ENCODE measurements at places on chromosomes 2 and 18.

GRCh38 chr2:238231251-238231793, 8.5 kb downstream of the HES6 start:
- DNase-seq = peak; percentile 33

GRCh38 chr18:57982372-57983021, 61.5 kb upstream of the NEDD4L start:
- no peak for DNase-seq

DNA sequence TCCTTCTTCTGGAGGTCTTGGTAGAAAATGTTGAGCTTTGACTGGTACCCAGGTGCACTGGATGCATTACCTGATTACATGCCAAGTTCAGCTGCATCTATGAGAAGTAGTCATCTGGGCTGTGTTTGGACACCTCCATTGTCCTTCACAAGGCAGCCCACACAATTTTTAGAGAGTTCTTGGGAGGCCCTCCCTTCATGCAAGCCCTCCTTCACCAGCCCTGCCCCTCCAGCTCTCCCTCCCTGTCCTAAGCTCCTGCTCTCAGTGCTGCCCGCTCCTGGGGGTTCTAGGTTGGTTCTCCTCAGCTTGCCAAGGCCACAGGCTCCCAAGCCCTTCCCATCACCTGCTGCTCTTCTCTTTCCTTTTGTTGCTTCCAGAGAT, 148.7 kb downstream of the DYSF start:
- DNase-seq = no peak

GRCh38 chr2:139403948-139404347, 623.8 kb upstream of the NXPH2 start:
- no peak for DNase-seq

DNA sequence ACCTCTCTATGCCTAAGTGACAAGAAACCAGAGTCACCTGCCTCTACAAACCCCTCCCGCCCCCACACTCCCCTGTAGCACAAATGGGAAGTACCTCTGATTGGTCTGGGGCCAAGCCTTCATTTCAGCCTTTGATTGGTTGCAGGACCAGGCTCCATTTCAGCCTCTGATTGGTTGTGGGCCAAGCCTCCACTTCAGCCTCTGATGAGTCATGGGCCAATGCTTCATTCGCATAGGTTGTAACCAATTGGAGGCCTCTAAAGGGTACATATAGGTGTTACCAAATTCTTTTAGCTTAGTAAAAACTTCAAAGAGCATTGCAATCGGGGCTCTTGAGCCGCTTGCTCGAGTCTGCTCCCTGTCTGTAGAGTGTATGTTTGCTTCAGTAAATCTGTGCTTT, 25.0 kb downstream of the CCDC102B start:
- DNase-seq = no peak

DNA sequence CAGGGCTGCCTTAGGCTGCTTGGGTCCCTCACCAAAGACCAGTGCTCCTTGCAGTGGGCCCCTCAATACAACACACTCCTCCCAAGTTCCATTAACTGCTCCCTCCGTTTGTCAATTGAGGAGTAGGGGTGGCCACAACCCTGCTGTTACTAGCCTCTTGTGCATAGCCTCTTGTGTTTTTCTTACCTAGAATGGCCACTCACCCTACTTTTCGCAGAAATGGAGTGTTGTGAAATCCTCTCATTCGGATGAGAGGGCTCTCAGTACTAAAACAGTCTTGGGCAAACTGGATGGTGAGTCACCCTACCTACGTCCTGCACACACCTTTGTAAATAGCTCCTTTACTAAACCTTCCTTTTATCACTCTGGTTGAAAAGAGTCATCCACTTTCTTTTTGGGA, 253.9 kb downstream of the OSR1 start:
- DNase-seq = no peak

- no peak for DNase-seq
These were observed 97.9 kb downstream of the ACKR3 start for GRCh38 chr2:236667526-236667925.

DNA sequence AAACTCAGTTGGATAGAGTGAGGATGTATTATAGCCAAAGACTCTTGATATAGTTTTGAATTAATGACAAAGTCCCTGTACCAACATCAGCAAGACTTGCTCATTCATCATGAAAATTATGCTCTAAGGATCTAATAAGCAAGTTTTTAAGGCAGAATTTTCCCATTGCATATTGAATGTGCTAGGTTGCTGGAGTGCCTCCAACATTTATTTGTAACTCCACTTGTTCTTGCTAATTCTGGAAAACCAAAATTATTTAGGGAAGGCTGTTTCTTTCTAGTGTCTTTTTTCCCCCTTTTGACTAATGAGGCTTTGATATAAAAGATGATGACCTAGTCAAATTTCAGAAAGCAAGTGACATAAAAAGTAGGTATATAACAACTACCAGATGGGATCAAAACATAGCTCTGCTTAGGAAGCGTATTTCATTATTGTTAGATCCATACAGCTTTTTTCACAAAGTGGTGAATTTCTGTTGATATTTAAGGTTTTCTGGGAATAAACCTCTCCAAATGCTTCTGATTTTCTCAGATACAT, 7.7 kb downstream of the SLC4A10 start:
- DNase-seq = no peak

- DNase-seq = peak; percentile 30
These were observed 38.3 kb downstream of the TTC32 start for GRCh38 chr2:19863303-19864041.

DNA sequence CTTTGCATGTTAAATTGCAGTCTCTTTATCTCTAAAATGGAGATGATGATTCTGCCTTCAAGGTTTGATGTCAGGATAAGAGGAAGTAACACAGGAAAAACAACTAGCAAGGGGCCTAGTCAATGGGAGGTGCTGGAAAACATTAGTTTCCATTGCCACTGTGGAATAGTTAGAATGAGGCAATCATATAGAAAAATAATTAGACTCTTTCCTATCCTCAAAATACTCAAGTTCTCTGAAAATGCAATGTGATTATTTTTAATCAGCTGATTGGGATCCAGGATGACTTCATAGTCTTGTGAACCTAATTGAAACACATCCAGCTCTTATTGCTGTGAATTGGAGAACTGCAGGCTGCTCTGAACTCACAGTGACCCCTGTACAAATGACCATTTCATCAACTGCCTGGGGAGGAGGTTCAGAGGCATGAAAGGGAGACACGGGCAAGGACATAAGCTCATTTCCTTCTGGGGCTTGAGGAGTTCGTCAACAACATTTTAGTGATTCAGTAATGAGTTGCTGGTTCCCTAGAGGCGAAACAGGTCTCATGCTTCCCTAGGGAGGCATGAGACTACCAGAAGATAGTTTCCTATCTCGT, 422.5 kb downstream of the LPIN1 start:
- no peak for DNase-seq

DNA sequence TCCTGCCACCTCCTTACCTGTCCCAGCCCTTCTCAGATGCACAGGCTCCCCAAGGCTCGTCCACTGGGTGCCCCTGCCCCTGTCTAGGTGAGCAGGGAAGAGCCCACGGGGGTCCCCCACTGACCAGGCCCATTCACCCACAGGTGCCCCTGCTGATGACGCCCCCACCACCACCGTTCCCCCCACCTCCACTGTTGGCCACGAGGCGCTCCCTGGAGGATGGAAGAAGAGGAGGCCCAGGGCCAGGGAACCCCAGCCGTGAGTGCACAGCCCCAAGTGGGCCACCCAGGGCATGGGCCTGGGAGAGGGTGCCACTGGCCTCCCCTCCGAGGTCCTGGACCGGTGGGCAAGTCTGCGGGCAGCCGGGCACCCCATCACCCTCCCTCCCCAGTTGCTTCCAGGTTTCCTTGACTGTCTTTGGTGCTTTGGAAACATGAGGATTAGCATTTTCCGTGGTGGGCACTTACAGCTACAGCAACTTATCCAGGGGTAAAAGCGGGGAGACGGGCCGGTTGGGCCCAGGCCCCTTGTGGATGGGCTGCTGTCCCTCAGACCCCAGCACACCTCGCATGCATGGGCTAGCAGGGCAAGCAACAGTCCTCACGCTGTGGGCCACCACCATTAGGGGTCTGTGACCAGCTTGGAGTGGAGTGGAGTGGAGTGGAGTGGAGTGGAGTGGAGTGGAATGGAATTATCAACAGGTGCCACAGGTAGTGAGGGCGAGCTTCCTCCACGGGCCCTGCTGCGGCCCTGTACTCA, 13.2 kb upstream of the KLHL30 start:
- no peak for DNase-seq

GRCh38 chr18:24923138-24923537, 428.8 kb downstream of the ZNF521 start:
- DNase-seq = no peak

- DNase-seq = no peak
These were observed 78.9 kb upstream of the DAPL1 start for GRCh38 chr2:158716121-158716791.

DNA sequence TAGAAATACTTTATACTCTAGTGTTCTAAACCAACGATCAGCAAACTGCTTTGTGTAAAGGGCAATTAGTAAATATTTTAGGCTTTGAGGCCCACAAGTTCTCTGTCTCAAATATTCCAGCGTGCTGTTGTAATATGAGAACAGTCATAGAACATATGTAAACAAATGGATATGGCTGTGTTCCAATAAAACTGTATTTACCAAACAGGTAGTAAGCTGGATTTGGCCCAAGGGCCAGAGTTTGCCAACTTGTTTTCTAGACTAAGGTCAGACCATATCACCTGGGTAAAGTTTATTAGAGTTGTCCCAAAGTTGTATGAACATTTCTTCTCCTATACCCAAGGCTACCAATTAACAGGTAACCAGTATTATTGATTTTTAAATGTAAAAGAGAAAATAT, 303.2 kb upstream of the MC4R start:
- DNase-seq = no peak

- no peak for DNase-seq
These were observed 429.2 kb downstream of the TNS1 start for GRCh38 chr2:217573571-217573970.

- no peak for DNase-seq
These were observed 438.7 kb upstream of the SALL3 start for GRCh38 chr18:78540636-78541529.

DNA sequence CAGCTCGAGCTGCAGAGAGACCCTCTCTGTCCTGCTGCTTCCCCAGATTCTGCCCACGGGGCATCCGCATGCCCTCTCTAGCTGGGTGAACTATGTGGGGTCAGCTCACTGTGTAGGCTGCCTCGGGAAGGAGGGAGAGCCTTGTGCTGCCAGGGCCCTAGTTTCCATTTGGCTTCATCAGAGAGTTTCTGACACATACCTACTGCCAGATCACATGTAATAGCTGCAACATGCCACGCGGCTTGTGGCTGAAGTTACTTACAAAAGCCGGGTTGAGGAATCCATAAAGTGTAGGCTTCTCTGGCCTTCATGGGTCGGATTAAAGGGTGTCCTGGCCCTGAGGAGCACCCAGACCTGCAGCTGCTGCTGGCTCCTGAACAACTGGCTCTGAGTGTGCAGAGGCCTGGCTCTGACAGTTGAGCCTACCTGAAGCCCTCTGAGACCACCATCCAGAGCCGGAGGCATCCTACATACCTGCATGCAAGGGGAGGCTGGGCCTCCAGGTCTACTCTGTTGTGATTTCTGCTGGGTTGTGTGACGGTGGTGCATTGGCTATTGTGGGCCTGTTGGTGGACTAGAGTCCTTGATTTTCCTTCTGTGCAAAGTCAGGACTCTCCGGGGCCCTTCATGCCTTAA, 130.0 kb downstream of the SH3RF3 start:
- DNase-seq = no peak
